ENCODE measurements at places on chromosomes 5 and 9.

- no peak for DNase-seq
Measured at GRCh38 chr9:35519692-35520363, 29.9 kb downstream of the RUSC2 start.

DNA sequence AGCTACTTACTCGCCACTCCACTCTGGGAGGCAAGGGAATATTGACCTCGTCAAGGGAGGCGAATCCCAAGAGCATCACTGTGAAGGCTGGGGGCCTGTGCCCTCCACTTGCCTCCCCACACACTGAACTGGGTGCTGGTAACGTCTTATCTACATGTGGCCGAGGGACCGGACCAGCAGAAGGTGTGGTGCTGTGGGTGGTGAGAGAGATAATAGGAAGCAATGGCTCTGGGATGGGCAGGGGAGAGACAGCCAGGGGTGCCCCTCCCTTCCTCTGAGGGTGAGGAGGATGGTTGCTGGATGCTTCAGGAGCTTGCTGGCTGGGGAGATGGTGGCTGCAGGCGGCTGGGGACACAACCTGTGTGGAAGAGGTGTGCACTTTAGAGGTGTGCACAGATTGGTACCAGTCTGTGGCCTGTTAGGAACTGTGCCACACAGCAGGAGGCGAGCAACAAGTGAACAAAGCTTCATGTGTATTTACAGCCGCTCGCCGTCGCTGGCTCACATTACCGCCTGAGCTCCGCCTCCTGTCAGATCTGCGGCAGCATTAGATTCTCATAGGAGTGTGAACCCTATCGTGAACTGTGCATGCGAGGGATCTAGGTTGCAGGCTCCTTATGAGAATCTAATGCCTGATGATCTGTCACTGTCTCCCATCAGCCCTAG, 100.3 kb downstream of the ENTREP1 start:
- DNase-seq, result no peak

DNA sequence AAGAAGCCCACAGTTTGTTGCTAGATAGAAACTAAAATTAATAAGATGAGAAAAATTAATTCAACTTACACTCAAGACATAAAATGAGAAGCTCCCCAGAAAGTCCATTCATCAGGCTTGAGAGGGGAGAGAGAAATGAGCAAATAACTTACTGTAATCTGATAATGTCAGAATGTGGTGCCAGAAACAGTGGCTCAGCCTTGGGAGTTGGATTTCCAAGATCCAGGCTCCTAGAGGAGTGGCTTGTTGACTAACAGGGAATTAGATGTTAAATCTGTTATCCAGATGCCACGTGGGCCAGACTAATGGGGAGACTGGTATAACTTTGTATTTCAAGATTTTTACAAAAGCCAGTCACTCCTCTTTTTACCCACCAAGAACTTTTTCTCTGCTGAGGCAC, 458.2 kb downstream of the GADD45G start:
- DNase-seq, result no peak

- no peak for DNase-seq
Measured at GRCh38 chr9:35306283-35306682, 144.5 kb downstream of the UNC13B start.

Data from T follicular helper cell (primary cell).